ENCODE measurements at places on chromosomes 2 and 18.

DNA sequence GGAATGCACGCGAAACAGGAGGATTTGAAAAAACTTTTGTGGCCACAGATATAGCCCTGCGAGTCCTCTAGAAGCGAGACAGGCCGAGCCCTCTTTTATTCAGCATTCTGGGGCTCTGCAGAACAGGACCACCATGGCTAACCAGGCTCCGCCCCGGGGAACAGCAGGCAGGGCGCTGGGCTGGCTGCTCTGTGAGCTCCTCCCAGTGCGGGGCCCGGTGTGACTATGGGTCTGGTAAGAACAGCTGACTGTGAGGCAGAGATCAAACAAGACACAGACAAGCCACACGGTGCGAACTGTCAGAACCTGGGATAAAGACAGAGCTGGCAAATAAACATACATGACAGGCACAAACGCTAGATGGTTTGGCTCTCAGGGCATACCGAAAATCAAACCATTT, 15.5 kb downstream of the PXDN start:
- DNase-seq, result no peak

DNA sequence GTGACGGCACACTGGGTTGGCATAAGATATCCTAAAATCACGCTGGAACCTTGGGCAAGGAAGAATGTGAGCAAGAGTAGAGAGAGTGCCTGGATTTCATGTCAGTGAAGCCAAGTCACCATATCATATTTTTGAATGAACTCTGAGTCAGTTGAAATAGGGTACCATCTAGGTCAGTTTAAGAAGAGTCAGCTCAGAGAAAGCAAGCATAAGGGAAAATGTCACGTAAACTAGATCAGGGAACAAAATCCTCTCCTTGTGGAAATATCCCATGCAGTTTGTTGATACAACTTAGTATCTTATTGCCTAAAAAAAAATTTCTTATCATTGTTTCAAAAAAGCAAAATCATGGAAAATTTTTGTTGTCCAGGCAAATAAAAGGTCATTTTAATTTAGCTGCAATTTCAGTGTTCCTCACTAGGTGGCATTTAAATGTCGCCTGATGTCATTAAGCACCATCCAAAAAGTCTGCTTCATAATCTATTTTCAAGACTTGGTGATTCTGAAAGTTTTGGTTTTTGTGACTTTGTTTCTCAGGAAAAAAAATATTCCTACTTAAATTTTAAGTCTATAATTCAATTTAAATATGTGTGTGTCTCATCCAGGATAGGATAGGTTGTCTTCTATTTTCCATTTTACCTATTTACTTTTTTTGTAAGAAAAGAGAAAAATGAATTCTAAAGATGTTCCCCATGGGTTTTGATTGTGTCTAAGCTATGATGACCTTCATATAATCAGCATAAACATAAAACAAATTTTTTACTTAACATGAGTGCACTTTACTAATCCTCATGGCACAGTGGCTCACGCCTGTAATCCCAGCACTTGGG, 19.6 kb downstream of the RSAD2 start:
- DNase-seq, result no peak

- no peak for DNase-seq
These were observed 240.5 kb downstream of the BCL2 start for GRCh38 chr18:63079114-63079513.

DNA sequence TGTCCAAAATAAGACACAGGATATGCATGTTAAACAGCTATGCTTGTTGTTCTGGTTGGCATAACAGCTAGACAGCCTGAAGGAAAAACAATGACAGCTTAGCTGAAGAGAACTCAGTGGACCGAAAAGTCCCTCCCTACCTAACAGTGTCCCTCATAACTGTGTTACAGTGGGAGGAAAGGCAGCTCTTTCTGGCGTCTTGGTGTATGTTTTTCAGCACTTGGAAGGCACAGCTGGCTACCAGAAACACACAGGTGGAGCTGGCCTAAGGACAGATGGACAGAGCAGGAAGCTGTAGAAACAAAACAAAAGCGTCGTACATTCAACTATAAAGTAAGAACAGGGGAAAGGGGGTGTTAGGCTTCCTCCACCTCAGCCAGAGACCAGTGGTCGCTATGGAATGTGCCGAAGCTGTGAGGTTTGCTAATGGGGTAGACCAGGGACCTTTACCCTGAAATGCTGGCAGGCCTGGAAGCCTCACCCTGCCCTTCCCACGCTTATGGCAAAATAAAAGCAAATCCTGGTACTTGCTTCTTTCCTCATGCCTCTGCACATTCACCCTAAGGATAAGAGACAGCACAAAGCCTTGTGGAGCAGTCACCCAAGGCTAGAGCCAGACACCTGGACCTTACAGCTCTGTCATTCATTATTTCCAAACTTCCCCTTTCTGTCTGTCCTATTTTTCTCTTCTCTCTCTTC, 103.5 kb upstream of the TRIB2 start:
- no peak for DNase-seq

GRCh38 chr2:166337932-166338331, 37.8 kb downstream of the SCN9A start:
- DNase-seq, result no peak

DNA sequence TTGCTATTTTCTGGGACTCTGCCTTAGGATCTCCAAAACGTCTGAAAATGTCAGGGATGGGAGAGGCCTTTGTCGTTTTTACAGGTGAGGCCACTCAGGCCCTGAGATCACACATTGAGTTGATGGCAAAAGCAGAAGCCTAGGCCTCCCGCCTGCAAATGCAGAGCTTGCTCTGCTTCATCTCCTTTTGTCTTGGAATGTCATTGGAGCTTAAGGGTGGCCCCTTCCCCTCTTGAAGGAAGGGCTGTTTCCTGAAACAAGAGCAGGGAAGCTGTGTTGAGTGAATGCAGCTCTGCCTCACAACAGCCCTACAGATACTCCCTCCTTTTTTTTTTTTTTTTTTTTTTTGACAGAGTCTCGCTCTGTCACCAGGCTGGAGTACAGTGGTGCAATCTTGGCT, 123.5 kb downstream of the GLI2 start:
- no peak for DNase-seq

DNA sequence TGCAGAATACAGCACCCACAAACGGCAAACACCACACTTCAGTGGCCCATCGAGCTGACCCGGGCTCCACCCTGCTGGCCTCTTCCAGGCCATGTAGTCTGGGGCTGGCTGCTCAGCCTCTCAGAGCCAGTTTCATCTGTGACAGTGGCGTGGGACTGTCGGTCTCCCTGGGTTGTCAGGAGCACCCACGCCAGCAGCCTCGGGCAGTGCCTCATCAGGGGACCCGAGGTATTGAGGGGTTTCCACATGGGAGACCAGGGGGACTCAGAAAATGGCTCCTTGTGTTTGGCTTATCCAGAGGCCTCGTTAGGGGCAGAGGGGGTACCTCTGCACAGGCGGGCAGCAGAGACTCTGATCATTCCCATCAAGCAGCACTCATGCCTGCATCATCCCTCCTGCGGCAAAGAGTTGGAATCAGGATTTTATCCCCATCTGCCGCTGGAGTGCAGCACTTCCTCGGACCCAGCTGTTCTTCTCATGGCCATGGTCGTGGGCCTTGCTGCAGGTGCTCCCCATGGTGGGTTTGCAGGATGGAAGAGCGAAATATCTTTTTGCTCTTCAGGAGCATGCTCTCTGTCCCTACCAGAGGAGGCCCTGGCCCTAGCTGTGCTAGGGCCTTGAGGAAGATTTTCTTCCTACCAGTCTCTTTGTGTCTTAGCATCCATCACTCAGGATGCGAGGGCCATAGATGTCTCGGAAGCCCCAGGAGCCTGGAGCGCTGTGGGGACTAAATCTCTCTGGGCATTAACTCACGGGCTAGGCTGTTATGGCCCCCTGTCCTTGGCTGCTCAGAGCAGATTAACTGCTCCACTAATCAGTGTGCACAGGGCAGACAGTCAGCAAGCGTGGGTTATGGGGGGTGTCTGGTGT, 100.8 kb downstream of the CLIP4 start:
- no peak for DNase-seq

DNA sequence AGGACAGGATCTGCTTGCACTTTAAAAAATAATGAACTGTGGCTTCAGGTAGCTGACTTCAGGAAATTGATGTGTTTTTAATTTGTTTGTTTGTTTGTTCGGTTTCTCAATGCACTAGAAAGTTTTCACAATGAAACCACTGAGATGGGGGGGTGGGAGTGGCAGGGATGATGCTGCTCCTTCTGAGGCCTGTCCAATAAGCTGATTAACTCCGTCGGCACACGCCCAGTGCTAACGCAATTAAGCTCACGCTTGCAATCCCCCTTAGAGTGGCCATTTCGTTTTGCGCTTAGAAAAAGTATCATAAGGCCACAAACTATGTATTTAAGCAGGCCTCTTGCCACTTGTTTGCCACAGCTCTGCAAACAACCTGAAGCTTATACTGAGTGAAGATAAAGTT, 12.5 kb upstream of the GPR39 start:
- DNase-seq, result no peak

- no peak for DNase-seq
These were observed 105.1 kb downstream of the TPO start for GRCh38 chr2:1518331-1518803.

DNA sequence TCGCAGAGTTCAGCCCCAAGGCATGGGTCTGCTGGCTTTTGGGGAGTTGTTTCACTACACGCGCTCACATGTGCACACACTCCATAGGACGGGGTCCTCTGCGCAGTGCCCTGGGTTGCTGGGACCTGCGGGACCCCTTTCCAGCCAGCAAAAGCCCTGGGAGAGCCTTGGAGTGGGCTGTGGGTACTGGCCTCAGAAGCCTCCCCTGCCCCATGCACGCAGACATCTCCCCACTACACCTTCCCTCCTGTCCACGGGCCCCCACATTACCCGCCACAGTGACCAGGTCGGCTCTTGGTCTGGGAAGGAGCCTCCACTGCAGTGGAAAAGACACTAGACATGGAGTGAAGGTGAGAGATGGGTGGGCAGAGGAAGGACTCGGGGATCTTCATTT, 48.5 kb downstream of the FAM168B start:
- DNase-seq, result no peak
